Effector CD4-positive, alpha-beta T cell (primary cell): ENCODE measurements at places on chromosomes 1 and 21.

GRCh38 chr1:229567109-229567868 is 8.8 kb upstream of the ABCB10 start:
- DNase-seq, result no peak

GRCh38 chr1:223845037-223845809 is 524 bp downstream of the TP53BP2 start:
- peak; percentile 59 for DNase-seq

GRCh38 chr1:150683914-150684313 is 13.0 kb downstream of the GOLPH3L start:
- no peak for DNase-seq

- DNase-seq, result no peak
Observed at GRCh38 chr1:54887665-54888071, 673 bp upstream of the DHCR24 start.

DNA sequence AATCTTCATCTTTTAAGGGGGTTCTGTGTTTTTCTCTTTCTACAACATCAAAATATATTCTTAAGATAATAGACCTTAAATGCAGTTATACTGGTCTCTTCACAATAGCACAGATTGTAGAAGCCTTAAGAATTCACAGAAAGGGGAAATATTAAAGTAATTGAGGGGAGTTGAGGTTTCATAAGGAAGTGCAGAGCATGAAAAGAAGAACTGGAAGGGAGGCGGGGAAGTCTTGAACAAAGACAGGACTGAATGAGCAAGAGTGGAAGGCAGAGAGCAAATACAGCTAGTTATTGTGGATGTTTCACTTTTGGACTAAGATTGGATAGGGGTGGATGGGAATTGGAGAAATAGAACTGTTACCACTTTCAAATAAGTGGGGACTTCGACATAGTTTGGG is 67.7 kb downstream of the PTGER3 start:
- DNase-seq, result no peak

GRCh38 chr1:236457775-236458174 is 63.7 kb downstream of the EDARADD start:
- DNase-seq, result no peak

DNA sequence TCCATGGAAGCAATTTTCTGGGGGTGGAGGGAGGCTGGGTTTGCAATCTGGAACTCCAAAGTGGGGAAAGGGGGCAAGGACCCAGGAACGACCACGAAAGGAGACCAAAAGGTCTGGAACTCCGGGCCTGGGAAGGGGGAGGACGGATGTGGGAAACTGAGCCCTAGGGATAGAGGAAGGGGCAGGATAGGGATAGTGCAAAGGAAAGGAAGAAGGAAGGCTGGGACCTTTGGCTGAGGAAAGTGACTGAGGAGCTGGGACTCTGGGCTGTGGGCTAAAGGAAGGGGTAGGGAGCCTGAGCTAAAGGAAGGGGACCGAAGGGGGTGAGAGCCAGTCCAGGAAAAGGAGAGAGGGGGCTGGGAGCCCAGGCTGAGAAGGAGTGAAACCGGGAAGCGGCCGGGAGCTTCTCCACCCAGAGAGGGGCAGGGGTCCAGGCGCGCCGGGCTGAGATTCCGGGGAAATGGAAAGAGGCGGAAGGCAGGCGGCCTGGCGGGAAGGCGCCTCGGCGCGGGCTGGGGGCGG is 395 bp downstream of the SLC9A1 start:
- DNase-seq, result no peak

DNA sequence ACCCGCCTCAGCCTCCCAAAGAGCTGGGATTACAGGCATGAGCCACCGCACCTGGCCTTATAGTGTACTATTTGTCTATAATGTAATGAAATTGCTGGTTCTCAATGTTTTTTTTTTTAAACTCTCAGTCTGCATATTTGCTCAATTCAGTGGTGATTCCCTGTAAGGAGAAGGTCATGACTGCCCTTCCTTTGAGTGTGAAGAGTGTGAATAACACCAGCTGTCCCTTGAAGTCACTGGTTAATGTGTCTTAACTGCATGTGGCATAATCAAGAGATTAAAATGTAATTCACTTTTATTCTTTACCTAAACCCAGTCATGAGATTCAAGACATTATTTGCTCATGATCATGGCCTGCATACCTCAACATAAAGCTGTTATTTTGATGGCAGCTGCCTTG is 30.5 kb downstream of the MTF2 start:
- DNase-seq, result no peak

DNA sequence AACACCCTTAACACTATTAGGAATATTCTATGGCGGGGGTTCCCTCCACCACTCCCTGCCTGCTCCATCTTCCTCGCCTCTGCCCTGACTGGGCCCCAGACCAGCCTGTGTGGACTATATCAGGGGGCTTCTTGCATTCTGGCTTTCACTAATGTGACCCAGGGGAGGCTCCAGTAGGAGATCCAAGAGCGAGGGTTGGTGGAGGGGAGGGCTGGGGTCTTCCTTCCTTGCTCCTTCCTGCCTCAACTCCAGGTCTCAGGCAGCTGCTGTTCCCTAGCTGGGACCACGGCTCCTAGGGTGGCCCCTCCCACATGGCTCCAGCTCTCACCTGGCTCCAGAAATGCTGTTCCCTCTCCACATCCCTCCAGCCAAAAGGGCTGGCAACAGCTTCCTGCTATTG is 257.4 kb downstream of the MATN1 start:
- no peak for DNase-seq

DNA sequence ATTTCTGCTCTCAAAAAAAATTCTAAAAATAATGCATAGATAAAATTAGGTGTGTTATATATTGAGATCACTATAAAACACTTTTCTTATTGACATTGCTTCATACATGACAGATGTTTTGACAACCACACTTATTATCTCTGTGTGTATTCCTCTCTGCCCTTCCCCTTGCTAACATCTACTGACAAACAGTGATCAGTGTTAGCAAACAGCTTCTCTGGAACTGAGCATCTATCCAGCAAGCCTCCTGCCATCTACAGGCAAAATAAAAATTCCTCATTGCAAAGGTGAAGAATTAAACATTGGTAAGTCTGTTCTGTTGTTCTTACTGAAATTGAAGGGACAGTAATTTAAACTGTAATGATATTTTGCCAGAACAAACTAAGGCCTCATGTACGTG is 2153.9 kb downstream of the NCAM2 start:
- DNase-seq, result no peak

- DNase-seq, result no peak
Observed at GRCh38 chr1:247385283-247385682, 30.7 kb upstream of the NLRP3 start.

GRCh38 chr1:169484683-169485430 is 887 bp downstream of the SLC19A2 start:
- DNase-seq, result no peak

DNA sequence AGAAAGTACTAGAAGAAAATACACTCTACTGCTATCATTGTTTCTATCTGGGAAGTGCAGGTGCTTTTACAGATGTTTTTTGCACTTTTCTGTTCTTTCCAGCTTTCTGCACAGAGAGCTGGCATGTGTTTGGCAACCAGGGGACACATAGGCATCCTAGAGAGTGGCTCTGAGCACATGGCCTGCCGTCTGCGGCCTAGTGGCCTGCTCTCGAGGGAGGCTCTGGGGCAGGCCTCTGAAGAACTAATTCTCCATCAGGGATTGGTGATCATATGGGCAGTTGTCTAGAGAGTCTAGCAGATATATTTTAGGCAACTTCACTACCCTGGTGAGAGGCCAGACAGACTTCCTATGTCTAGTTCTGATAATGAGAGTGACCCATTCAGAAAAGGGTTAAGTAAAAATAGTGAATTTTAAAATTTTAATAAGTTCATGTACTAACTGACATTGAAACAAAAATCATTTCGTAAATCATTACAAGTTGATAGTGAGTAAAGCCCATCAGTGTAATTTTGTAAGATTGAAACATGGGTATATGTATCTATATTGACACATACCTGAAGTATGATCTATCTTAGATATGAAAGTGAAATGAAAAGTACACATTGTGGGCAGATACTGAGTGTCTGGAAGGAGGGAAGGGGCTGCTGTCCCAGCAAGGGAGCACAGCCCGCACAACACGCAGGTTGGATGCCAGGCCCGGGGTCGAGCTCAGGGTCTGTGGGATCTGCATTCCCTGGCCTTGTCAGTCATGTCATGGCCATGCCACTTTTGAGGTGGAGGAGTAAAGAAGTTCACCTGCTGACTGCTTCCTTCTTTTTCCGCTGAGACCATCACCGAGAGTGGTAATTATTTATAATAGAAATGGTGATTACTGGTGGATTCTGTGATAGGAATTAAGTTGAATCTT is 79.8 kb downstream of the PCBP3 start:
- no peak for DNase-seq

GRCh38 chr1:65180977-65181376 is 33.0 kb downstream of the AK4 start:
- no peak for DNase-seq

DNA sequence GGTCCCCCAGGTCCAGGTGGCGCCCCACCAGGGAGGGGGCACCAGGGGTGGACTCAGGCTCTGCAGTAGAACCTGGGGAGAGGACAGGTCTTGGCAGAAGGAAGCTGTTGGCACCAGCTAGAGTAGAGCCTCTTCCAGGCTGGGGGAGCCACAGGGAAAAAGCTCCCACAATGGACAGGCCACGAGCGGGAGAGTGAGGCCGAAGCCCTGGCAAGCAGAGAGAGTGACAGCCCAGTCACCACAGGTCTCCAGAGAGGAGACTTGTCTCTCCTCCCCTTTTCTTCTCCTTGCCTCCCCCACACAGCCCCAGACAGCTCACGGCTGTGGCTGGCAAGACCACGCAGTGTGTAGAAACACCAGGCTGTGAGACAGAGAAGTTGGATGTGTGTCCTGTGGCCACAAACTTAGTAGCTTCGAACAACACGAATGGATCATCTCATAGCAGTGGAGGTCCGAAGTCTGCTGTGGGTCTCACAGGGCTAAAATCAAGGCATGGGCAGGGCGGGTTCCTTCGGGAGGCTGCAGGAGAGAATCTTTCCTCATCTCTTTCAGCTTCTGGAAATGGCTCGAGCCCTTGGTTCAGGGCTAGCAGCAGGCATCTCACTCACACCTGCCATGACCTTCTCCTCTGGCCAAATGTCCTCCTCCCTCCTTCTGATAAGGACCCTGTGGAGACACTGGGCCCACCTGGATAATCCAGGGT is 3.3 kb downstream of the KRTAP12-4 start:
- DNase-seq, result no peak

DNA sequence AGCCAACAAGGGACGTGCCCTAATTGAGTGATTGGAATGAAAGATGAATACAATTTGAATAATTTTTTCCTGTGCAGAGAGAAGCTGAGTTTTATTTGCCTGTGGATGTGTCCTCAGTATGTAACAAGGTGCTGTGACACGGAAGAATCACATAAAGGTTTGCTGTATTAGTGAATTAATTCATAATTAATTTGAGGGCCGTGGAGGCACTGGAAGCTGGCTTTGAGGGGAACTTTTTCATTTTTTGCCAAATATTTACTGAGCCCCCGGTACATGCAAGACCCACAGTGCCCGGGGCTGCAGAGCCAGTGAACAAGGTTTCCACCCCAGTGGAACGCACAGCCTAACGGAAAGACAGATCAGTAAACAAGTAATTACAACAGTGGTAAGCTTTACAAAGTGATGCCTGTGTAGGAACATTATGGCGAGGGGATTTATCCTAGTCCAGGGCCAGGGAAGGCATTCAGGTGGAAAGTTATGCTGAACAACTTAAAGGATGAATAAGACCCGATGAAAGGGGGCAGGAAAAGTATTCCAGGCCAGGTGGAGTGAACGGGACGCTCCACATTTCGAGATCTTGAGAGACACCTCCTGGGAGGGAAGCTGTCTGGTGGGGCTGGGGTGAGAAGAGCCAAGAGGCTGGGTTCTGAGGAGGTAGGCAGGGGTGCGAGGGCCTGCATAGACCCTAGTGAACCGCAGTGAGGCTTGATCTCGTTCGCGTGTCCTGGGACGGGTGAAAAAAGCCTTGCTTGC is 773 bp upstream of the RCC2 start:
- no peak for DNase-seq

- DNase-seq, result peak; percentile 43
Observed at GRCh38 chr1:24955161-24955560, 25.1 kb upstream of the RUNX3 start.

DNA sequence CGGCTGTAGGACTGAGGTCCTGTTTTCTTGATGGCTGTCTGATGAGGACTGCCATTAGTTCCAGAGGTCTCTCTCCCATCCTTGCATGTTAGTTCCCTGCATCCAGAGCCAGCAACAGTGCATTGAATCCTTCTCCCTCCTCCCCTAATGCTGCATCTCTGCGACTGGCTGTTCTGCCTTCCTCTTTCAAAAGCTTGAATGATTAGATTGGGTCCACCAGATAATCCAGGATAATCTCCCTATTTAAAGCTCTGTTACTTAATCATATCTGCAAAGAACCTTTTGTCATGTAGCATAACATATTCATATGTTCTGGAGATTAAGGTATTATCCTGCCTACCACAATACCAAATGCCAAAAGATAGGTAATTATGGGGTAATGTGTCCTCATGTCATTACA is 377.5 kb downstream of the GPATCH2 start:
- DNase-seq, result no peak

DNA sequence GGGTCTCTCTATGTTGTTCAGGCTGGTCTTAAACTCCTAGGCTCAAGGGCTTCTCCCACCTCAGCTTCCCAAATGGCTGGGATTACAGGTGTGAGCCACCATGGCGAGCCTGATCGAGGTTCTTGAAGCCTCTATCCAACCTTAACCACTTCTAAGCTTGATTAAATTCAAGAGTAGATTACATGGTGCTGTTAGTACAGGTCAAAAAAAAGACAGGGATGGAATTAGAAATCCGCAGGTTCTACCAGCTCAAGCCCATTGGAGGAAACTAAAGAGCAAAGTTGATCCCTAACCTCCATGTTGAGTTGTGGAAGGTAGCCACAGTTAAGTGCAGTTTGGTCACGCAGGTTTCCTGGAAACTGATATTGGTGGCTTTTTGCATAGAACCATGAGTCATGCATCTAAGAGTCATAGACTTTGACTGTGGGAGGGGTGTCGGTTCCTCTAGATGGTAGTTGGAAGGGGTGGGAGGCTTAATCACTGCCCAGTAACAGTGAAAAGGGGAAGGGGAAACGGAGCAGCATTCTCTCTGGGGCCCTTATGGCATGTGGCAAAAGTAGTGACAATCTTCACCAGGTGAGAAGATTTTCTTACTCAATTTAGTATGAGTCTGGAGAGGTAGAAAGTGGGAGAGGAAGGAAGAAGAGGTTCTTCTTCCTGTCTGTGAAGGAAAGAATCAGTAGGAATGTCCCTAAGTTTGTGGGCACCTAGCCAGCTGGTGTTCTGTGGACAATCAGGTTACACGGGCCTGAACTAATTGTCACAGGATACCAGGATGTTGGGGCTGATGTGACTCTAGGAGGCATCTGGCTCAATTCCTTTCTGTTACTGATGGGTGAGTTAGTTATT is 7.0 kb downstream of the CD53 start:
- peak; percentile 49 for DNase-seq
